ENCODE measurements at places on chromosomes 4 and X.
A peak's percentile ranks its signal among the peaks of the same experiment; 100 is the strongest.

- no peak for DNase-seq
Measured at GRCh38 chr4:28296239-28296638, 1435.6 kb downstream of the STIM2 start.

DNA sequence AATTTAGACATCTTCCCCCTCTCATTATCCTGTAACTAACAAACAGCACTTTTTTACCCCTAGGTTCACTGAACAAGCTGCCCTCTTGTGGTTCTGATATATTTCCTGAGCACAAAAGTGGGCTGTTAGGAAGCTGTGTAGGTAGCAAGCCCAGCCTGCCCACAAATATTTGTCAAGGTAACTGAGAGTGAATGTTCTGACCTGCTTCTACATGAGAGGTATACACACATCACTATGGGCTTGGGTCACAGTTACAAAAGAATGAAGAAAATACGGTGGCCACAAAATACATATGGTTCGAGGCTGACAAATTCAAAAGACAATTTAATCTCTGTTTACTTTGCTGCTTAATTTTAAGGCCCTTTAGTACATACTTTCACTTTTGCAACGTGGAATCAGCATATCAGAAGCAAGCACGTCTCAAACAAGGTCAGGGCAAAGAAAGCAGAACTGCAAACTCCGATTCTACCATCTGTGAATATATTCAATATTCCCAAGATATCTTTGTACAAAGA lies 78.7 kb downstream of the RBM47 start:
- DNase-seq, result peak; percentile 61

- no peak for DNase-seq
Measured at GRCh38 chrX:132692526-132692925, 203.7 kb upstream of the MBNL3 start.

DNA sequence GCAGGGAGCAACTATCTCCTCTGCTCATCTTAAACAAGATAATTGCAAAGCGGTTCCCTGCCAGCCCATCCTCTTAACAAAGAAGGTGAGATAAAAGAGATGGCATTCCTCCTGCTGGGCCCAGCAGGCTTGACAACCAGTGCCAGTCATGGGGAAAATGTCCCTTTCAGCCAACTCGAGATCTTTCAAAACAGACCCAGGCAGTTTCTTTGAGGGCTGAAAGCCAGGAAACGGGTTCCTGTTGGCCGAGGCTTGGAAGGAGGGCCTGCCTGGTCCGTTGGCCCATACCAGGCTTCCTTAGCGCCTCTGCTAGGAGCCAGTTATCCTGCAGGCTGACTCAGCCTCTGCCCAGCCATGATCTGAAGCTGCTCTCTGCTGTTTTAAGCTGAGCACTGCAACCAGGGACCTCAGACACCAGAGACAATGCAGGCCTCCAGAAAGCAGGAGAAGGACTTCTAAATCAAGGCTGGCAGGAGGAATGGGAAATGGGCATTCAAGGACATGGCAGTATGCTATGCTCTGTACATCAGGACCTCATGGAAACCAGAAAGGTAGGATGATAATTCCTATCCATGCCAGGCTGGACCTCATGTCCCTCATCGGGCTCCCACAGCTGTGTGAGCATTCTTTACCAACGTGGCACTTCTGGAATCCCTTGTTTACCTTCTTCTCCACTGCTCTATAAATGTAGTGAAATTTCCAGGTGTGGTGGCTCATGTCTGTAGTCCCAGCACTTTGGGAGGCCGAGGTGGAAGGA lies 42.4 kb upstream of the SLC2A9 start:
- peak; percentile 23 for DNase-seq

DNA sequence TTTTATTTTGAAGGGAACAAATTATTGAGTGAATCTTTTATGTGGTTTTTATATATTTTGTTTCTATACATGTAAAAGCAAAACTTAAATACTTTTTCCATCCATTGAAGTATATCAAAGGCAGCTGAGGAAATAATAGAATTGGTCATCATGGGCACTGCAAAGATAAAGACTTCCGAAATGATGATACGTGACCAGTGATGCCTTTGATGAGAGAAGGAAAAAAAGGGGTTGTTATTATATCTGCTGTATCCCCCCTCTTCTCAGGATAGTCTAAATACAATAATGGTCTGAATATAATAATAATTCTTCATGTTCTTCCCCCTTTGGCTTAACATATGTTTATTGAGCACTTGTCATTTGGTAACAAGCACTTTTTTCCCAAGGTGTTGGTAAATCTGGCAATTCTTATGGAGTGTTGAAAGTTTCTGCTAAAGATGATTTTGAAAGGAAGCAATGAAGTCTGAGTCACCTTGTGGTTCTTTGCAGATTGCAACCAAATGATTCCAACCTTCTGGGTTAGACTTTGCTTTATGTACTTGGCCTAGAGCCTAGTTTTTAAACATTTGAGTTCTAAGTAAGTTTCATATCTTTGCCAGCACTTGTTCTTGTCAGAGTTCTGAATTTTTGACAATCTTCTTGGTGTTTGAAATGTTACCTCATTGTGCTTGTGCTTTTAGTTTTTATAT lies 60.8 kb downstream of the USP9X start:
- peak; percentile 88 for DNase-seq

DNA sequence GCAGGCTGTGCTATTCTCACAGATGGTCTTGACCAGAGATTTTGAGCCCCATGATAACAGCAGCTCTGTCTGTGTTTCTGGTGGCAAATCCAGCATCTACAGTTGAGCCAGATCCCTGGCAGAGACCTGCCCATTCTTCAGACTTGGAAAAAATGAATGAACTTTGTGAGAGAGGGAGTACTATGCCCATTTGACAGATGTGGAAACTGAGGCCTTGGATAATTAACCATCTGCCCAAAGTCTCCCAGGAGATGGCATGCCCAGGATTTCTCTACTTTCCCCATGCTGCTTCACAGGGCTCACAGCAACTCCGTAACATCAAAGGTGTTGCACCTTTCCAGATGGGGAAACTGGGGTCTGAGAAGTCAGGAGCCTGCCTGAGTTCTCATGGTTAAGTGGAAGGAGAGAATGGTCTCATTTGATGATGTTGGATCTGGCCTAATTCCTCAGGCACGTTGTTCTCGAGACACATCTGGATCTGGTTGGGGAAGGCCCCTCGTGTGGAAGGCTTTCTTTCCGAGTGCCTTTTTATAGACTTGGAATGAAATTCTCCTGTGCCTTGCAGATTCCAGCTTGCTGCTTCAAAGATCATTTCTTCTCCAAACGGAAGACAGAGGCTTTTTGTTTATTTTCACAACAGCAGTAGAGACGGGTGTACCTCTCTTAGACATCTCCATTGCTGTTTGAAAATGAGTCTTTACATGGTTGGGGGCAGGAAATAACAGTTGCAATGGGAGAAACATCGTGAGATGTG lies 73.3 kb upstream of the STX18 start:
- DNase-seq, result peak; percentile 81

GRCh38 chrX:47723689-47724088 lies 64.7 kb upstream of the UXT start:
- no peak for DNase-seq

GRCh38 chr4:35286434-35286833 lies 957.9 kb downstream of the ARAP2 start:
- DNase-seq, result no peak

- DNase-seq, result peak; percentile 39
Measured at GRCh38 chr4:41134581-41134980, 79.8 kb downstream of the APBB2 start.

DNA sequence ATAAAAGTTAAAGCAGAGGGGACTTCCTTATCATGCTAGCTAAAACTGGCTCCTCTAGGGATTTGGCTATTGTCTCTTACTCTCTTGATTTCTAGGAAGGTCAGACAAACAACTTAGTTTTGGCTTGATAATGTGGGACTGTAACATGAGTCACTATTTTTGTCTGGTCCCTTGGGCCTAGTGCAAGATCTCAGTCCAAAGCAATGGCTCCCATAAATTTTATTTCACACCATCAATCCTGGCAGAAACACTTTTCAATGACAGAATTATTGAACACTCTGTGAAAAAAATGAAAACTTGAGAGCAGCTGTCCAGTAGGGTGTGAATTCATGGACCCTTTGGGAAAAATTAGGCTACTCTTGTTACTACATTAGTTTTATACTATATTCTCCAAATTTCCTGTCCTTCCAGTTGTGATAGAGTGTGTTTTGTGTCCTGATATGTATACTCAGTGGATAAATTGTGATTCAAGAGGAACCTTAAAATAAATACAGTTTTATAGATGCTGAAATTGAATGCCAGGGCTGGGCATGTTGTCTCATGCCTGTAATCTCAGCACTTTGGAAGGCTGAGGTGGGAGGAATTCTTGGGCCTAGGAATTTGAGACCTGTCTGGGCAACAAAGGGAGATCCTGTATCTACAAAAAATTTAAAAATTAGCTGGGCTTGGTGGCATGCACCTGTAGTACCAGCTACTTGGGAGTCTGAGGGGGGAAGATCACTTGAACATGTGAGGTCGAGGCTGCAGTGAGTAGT lies 10.8 kb upstream of the SNCA start:
- no peak for DNase-seq

DNA sequence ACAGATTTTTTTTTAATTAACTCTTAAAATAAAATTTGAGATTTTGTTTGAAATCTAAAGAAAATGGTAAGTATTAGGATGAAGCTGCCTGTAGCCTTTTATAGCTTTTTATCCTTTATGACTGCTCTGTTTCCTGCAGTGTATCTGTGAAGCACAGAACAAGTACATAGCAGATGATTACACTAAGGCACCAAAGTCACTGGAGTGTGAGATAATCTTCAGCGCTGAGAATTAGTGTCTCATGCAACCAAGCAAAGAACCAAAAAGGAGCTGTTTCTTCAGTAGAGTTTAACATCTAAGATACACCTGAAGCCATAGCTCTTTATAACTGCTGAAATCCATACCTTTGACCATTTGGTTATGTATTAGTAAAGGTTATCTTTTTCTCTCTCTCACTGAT lies 1989.8 kb upstream of the PCDH10 start:
- no peak for DNase-seq

GRCh38 chrX:30957753-30958152 lies 68.7 kb upstream of the TAB3 start:
- no peak for DNase-seq

- DNase-seq, result no peak
Measured at GRCh38 chrX:19627081-19627480, 111.8 kb upstream of the MAP3K15 start.

- DNase-seq, result no peak
Measured at GRCh38 chr4:81498046-81498445, 26.3 kb upstream of the RASGEF1B start.

DNA sequence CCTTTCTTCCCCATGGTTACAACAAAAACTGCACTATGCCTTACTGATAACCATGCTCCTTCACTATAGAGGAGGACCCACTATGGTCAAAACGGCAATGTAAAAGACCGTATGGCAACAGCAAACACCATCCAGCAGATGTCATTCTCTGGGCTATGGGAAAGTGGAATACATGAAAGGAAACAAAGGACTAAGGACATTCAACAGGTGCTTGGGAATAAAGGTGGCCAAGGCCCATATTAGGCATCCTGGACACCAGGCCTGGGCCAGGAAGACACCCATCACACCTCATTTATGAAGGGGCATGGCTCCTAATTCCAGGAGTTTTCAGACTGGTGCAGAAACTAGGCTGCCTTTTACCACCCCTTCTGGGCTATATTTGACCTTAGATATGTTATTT lies 268.4 kb downstream of the PPP3CA start:
- DNase-seq, result no peak

- peak; percentile 22 for DNase-seq
Measured at GRCh38 chrX:105451401-105451800, 230.9 kb upstream of the TEX13A start.

GRCh38 chr4:3375688-3376087 lies 66.1 kb upstream of the HGFAC start:
- peak; percentile 52 for DNase-seq

GRCh38 chrX:68498044-68498507 lies 775 bp upstream of the YIPF6 start:
- no peak for DNase-seq

- DNase-seq, result no peak
Measured at GRCh38 chr4:41375561-41375960, 118.8 kb downstream of the UCHL1 start.

DNA sequence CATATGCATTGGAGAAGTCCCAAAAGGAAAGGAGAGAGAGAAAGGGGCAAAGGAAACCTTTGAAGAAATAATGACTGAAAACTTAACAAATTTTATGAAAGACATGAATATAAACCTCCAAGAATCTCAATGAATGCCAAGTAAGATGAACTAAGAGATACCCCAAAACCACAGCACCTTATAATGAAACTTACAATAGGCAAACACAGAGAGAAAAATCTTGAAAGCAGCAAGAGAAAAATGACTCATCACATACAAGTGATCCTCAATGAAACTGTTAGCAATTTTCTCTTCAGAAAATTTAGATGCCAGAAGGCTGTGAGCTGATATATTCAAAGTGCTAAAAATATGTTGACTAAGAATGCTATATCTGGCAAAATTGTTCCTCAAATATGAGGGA lies 10.1 kb downstream of the SMIM10L2A start:
- DNase-seq, result no peak

GRCh38 chr4:88409789-88410188 lies 31.1 kb downstream of the HERC6 start:
- no peak for DNase-seq

- DNase-seq, result peak; percentile 71
Measured at GRCh38 chrX:18994713-18995112, 10.8 kb upstream of the PHKA2 start.

DNA sequence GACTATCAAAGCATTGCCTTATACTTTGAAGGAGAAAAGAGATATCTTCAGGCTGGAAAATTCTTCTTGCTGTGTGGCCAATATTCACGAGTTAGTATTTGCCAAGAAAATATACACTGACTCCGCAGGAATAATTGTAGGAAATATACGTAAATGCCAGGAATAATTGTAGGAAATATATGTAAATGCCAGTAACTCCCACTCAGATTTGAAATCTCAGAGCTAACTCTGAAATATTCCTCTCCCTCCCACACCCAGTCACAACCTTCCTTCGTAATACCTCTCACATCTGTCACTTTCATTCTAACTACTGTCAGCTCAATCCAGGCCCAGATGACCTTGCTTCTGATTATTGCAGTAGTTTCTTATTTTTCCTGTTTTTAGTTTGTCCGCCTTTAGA lies 73.5 kb downstream of the WDR19 start:
- DNase-seq, result no peak

DNA sequence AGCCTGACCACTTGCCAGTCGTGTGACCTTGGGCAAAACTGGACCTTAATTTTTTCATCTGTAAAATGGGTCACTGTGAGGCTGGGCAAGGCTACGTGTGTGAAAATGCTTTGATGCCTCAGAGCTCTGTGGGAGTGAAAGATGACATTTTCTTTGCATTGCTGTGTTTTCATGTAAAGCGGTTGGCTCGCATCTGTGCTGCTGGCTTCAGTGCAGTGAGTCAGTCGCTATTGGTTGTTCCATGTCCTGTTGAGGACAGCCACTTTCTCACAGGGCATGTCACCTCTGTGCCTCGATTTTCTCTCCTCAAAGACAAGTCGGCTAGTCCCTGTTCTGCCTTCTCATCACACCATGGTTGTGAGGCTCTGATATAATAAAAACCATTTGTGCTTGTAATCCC lies 4.4 kb downstream of the MTMR1 start:
- no peak for DNase-seq

- peak; percentile 74 for DNase-seq
Measured at GRCh38 chr4:182143822-182144625, 99.2 kb upstream of the TENM3 start.

- peak; percentile 61 for DNase-seq
Measured at GRCh38 chr4:129926936-129927335, 831.0 kb downstream of the C4orf33 start.

- DNase-seq, result no peak
Measured at GRCh38 chr4:113636438-113636818, 125.1 kb downstream of the CAMK2D start.

GRCh38 chr4:109276482-109277095 lies 25.9 kb downstream of the COL25A1 start:
- DNase-seq, result no peak

Measured in adipocyte (in vitro differentiated cells).